ENCODE measurements at places on chromosomes 7 and 10.

- no peak for DNase-seq
Measured at GRCh38 chr10:97915346-97916131, 65.9 kb downstream of the GOLGA7B start.

GRCh38 chr10:52215745-52216361 is 98.2 kb upstream of the DKK1 start:
- peak; percentile 57 for DNase-seq

DNA sequence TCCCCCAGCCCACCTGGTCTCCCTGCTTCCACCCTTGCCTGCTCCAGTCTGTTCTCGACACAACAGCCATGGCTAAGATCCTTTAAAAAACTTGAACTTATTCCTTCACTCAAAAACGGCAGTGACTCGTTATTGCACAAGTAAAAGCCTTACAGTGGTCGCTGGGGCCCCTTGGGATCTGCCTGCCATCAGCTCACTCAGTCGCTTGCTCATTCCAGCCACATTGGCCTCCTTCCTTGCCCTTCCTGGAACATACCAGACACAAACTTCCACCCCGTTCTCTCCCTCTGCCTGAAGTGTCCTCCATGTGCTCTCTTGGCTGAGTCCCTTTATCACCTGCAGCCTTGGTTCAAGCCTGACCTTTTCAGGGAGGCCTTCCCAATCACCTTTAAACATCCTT is 4.7 kb downstream of the CCNY start:
- no peak for DNase-seq

DNA sequence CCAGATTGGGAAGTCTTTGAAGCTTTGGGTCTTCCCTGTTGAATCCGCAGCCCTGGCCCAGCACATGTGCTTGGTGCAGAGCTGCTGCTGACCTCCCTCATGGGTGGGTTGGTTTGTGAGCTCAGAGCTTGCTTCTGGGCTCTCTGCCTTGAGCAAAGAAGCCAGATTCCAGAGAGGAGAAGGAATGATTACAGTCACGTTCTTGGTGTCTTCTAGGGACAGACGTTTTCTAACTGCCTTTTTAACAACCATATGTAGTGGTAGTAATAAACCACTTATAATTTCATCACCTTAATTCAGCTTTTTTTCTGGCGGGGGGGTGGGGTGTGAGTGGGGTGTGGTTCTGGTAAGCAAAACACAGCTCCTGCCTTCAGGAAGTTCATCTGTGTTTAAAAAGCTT is 39.5 kb downstream of the LRMDA start:
- DNase-seq: no peak

- DNase-seq: peak; percentile 45
Measured at GRCh38 chr7:106345421-106346166, 60.8 kb upstream of the NAMPT start.

DNA sequence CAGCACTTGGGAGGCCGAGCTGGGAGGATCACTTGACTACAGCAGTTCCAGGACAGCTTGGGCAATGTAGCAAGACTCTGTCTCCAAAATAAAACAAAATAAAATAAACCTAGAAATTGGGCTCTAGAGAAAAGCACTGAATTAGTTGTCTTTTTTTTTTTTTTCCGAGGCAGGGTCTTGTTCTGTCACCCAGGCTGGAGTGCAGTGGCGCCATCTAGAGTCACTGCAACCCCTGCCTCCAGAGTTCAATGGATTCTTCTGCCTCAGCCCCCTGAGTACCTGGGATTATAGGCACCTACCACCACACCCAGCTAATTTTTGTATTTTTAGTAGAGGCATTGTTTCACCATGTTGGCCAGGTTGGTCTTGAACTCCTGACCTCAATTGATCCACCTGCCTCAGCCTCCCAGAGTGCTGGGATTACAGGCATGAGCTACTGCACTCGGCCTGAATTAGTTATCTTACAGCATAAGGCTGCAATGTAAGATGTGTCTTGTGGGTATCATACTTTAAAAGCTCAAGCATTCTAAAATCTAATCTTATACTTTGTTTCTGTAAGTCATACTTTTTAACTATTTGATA is 12.8 kb downstream of the MEIG1 start:
- no peak for DNase-seq

GRCh38 chr10:416091-416515 is 273.4 kb downstream of the DIP2C start:
- DNase-seq: no peak

- no peak for DNase-seq
Measured at GRCh38 chr7:98240961-98241673, 10.9 kb downstream of the TECPR1 start.

DNA sequence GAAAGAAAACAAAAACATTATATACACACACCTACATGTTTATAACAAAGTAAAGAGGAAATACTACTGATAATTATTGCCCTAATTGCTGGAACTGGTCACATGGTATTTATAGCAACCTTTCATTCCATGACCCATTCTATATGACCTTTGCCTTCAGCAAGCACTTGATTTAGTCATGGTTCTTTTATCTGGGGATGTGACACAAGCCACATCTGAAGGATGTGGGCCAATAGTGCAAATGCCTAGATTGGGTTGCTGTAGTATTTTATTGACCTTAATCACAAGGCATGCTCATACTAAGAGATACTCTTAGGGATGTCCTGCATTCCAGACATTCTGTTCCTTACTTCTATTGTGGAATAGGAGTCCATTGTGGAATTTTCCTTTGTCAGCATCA is 723.5 kb upstream of the POM121L12 start:
- DNase-seq: no peak

DNA sequence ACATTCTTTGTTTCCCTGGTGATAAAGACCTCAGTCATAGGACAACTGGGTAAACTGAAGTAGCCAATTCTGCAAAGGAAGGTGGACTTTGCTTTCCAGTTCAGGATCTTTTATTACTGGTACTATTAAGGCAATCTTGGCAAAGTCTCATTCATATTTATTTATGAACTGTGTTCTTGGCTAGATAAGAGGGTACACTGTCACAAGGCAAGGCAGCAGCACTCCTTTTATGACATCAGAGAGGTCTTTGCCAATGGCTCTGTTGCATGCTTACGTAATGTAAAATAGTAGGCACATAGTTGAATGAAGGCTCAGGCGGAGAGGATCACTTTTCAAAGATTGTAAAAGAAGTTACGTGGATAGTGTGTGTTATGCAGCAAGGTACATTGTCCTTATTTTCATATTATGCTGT is 63.7 kb upstream of the PDK4 start:
- no peak for DNase-seq

DNA sequence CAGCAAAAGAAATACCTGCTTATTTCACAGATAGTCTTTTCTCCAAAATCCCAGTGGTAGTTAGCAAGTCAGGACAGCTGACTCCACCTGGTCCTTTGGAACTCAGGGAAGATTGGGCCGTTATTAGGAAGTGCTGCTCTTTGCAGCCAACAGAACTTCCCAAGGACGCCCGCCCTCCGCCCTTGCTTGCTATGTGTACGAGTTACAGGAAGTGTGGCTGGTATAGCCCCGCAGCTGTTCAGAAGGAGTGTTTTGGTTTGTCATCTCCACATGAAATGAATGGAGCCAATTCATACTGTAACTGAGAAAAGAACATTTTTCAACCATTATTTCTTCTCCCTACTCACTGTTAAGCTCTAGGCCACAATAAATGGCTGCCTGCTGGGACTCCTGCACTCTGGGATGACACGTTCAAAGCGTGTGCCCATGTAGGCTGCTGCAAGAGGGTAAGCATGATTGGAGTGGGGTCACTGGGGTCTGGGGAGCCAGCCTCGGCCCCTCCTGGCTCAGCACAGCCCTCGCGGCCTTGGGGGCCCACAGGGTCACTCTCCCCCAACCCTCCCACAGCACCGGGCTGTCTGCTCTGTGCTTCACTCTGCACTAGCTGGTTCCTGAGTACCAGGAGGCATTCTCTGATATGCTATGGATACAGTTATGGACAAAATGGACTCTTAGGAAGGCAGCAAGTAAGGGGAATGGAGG is 244.0 kb downstream of the EBF3 start:
- no peak for DNase-seq

DNA sequence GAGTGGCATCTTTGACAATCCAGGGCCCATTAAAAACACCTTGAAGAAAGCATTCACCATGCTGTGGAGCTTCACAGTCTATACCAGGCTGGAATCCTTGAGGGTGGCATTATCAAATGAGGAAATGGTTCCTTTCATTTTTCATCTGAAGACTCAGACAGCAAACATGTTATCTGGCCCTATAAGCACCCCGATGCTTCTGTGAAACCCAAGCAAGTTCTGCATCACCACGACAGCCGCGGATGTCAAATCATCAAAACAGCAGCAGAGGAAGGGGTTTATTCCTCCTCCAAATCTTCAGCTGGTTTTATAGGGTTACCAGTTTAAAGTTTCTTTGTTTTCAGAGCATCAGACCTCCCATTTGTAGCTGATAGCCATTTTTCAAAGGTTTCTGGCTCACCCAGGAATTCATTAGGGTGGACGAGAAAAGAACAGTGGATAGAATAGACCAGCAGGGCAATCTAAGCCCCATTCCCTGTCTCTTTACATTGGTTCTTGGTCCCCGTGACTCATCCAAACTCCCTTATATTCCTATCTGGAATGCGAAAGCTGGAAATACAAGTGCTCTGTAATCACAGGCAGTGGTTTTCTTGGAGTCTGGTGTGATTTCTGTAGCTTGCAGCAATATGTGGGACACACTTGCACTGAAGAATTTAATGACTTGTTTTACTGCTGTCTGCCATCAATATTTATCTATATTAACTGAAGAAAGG is 217.9 kb downstream of the SKAP2 start:
- DNase-seq: no peak

DNA sequence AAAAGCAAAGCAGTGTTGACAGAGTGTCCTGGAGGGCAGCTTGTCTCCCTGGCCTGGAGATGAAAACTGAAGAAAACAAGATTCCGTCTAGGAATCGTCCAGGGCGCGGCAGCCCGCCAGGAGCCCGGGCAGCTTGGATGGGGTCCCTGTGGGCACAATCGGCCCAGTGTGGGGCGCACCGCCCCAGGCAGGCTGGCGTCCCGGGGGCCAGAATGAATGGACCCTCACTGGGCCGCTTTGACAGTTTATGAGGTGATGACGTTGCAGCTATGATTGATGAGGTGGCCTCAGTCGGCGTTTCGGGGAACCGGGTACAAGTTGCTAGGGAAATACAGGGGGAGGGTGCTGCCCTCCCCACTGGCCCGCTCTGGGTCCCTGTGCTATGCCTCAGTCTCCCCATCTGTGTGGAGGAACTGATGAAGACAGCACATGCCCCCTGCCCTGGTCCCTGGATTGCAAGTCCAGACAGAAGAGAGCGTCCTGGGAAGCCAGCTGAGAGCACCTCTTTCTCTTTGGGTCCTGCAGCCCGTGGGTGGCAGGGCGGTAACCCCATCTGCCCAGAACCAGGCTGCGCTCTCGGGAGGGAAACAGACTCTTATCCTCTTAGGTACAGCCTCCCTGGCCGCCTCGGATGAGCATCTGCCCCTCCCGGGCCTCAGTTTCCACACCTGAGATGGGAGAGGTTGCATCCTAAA is 131.3 kb downstream of the LHPP start:
- no peak for DNase-seq

- DNase-seq: no peak
Measured at GRCh38 chr7:1922071-1922869, 252.2 kb downstream of the ELFN1 start.

- no peak for DNase-seq
Measured at GRCh38 chr10:71770255-71770654, 3.1 kb downstream of the VSIR start.

GRCh38 chr10:89465196-89465595 is 50.8 kb downstream of the IFIT5 start:
- no peak for DNase-seq

DNA sequence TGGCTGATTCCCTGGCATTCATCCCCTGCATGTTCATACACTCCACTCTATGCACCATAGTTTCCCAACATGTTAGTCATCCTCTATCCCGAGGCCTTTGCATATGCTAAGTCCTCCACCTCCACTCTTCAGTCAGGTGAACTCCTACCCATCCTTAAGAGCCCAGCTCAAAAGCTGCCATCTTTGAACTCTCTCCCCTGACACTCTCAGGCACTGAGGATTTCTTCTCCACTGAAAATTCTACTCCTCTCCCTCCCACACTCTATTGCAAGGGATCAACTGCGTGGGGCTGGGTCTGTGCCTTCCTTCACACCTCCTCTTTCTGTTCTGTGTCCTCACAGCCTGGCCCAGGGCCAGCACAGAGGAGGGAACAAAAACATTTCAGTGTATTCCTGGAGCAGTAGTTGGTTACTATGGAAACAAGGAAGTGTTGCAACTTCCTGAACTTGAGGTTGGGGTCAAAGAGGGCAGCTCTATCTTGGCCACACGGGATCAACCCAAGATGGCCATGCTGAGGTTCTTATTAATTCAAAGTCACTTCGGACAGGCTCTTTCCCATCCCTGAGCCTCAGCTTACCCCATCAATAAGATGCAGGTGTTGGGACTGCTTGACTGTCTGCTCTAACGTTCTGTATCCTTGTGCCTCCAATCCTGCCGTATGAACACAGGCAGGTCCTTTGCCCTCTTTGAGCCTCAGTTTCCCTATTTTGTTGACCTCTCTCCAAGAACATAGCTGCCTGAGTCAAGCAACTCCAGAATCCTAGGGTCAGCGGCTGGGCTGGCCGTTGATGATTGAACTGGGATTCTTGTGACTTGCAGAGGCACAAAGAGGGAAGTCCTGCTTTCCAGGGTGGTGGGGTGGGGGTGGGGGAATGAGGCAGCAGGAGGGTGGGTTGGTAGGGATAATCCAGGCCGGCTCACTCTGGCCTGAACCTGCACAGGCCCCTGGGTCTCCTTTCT is 15.5 kb downstream of the ZMIZ1 start:
- DNase-seq: peak; percentile 97

GRCh38 chr7:130208516-130208915 is 856 bp downstream of the SSMEM1 start:
- DNase-seq: no peak

GRCh38 chr7:87625101-87625500 is 3.1 kb upstream of the RUNDC3B start:
- DNase-seq: no peak

- DNase-seq: no peak
Measured at GRCh38 chr10:109029870-109030269, 893.4 kb downstream of the XPNPEP1 start.

DNA sequence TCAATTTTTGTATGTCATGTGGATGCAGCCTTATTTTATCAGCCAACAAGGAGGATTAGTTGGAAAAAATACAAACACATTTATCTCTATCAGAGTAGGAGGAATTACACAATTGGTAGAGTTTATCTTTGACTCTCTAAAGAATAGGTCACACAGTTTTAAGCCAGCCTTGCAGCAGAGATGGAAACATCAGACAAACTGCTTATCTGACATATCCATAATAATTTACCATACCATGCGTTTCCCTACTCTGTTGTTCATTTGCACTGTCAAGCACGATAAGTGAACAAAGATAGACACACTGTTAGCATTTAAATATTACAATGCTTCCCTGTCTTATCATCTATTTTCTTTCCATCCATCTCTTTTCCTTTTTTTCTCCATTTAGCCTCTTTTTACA is 283.7 kb upstream of the SMIM30 start:
- no peak for DNase-seq

GRCh38 chr7:17041324-17041723 is 159.5 kb upstream of the AGR3 start:
- peak; percentile 97 for DNase-seq

GRCh38 chr7:52211930-52212329 is 823.5 kb upstream of the POM121L12 start:
- no peak for DNase-seq

- no peak for DNase-seq
Measured at GRCh38 chr10:60517805-60518204, 128.1 kb upstream of the ANK3 start.

- DNase-seq: no peak
Measured at GRCh38 chr10:69951658-69952057, 101.0 kb upstream of the MACROH2A2 start.

All from dermis microvascular lymphatic vessel endothelial cell (primary cell).